ENCODE measurements at places on chromosomes 6 and 20. TPM values are rescaled to one million over a fixed set of nuclear protein-coding genes. Genes with fewer than 3 reads are reported as not detected.

- no peak for DNase-seq
These were observed 70.3 kb downstream of the SESN1 start for GRCh38 chr6:109024368-109024767.

DNA sequence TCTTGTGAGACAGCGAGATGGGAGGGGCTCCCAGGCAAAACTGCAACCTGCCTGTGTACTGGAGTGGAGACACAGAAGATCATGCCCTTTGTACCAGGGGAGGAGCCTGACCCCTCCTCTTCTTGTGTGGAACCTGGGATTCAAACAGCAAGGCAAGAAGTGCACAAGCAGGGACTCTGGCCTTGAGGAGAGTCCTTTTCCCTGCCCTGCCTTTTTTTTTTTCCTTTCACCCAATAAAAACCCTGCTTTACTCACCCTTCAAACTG lies 251.8 kb upstream of the OPRM1 start:
- DNase-seq: no peak

DNA sequence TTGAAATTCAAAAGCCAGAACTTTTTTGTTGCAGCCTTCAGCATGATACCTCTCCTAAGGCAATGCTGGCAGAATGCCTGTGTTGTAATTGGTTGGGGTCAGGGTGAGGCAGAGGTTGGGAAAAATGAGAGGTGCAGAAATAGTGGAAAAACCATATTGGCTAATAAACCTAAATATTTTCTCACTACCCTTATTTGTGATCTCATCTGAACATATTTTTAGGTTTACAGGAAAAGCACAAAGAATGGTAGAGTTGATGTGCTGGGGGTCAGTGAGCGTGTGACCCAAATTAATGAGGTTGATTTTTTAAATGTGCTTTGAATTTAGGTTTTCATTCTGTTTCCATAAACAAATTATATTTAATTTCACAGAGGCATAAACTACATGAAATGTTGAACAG lies 437.3 kb downstream of the HDGFL1 start:
- DNase-seq: no peak

DNA sequence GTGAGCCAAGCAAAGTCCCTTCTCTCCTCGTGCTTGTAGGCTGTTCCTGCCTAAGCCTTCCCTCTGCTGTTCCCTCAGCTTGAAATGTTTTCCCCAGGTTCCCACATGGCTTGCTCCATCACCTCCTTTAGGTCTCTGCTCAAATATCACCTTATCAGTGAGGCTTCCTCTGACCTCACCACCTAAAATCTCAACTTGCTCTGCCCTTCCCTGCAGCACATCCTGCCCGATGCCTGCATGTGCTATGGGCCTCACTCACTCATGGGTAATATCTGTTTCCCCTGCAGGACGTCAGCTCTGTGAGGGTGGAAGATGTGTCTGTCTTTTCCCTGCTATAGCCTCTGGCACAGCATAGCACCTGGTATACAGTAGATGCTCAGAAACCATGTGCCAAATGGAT lies 29.9 kb upstream of the FKBP1A start:
- DNase-seq: no peak

- no peak for DNase-seq
These were observed 28.8 kb downstream of the GCM1 start for GRCh38 chr6:53119772-53120409.

- no peak for DNase-seq
These were observed 25.2 kb downstream of the ILRUN start for GRCh38 chr6:34671367-34671766.

- DNase-seq: no peak
These were observed 220.3 kb upstream of the SNX9 start for GRCh38 chr6:157602521-157603295.

- DNase-seq: no peak
These were observed 44.3 kb downstream of the SLC9A8 start for GRCh38 chr20:49856904-49857303.

DNA sequence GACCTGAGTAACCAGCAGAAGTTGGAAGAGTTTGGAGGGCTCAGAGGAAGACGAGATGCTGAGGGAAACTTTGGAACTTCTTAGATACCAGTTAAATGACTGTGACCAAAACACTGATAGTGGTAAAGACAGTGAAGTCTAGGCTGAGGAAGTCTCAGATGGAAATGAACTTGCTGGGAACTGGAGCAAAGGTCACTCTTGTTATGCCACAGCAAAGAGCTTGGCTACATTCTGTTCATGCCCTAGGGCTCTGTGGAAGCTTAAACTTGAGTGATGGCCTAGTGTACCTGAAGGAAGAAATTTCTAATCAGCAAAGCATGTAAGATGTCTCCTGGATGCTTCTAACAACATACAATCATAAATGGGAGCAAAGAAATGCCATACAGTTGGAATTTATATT lies 24.7 kb downstream of the WDR27 start:
- DNase-seq: no peak

GRCh38 chr6:45584127-45584526 lies 206.4 kb upstream of the SUPT3H start:
- DNase-seq: no peak

DNA sequence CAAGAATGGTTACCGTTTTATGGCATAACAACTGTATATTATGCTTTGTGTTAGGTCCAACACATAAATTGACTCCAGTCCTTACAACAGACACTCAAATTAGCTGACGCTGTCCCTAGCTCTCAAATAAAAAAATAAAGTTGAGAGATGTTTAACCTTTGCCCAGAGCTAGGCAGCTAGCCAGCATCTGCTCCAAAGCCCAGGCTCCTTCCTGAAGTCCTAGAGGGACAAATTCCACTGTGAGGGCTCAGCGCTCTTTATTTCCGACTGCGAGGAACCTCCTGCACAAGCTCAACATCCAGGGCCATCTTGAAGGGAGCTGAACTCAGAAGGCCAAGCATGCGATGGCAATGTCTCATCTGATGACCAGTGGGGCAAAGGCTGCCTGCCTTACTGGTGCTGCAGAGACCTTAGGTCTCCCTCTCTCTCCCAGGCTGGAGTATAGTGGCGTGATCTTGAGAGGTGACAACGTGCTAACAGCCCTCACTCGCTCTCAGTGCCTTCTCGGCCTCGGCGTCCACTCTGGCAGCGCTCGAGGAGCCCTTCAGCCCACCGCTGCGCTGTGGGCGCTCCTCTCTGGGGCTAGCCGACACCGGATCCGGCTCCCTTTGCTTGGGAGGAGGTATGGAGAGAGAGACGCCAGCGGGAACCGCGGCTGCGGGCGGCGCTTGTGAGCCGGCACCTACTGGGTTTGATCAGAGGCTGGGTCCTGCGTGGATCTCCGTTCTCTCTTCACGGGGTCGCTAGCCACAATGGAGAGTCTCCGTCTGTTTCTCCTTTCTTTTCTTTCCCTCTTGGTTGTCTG lies 24.7 kb upstream of the GFOD1 start:
- no peak for DNase-seq

GRCh38 chr6:166779381-166779780 lies 152.3 kb upstream of the RPS6KA2 start:
- no peak for DNase-seq

DNA sequence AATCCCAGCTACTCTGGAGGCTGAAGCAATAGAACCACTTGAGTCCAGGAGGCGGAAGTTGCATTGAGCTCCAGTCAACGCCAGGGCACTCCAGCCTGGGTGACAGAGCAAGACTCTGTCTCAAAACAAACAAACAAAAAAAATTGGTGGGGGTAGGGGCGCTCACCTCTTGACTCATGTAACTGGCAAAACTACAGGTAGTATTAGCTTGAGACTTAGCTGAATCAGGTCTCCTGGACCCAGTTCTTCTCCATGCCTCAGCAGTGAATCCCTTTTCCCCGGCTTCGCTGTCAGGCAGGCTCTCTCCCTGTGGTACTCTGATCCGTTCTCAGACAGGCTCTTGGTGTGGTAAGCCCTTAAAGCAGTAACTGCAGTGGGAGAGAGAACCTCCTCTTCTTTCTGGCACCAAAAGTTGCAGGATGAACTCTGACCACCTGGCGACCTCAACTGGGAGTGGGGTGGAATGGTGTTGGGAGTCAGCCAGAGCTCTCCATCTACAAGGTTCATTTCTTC lies 12.9 kb downstream of the SLC9A8 start:
- no peak for DNase-seq

The MOG gene
- polyA plus RNA-seq: not detected

The PGC gene
- polyA plus RNA-seq: not detected

The HLA-DRB5 gene
- 9.5 TPM for polyA plus RNA-seq

The MICB gene
- polyA plus RNA-seq: 0.85 TPM

The FAXC gene
- polyA plus RNA-seq: 0.96 TPM

The BPIFA1 gene
- not detected for polyA plus RNA-seq

The MAS1 gene
- 0.25 TPM for polyA plus RNA-seq

The POM121L2 gene
- polyA plus RNA-seq: not detected
